CD4-positive, alpha-beta T cell treated with Interleukin-10 for 1 hour (primary cell): ENCODE measurements at places on chromosomes 16 and 17.

DNA sequence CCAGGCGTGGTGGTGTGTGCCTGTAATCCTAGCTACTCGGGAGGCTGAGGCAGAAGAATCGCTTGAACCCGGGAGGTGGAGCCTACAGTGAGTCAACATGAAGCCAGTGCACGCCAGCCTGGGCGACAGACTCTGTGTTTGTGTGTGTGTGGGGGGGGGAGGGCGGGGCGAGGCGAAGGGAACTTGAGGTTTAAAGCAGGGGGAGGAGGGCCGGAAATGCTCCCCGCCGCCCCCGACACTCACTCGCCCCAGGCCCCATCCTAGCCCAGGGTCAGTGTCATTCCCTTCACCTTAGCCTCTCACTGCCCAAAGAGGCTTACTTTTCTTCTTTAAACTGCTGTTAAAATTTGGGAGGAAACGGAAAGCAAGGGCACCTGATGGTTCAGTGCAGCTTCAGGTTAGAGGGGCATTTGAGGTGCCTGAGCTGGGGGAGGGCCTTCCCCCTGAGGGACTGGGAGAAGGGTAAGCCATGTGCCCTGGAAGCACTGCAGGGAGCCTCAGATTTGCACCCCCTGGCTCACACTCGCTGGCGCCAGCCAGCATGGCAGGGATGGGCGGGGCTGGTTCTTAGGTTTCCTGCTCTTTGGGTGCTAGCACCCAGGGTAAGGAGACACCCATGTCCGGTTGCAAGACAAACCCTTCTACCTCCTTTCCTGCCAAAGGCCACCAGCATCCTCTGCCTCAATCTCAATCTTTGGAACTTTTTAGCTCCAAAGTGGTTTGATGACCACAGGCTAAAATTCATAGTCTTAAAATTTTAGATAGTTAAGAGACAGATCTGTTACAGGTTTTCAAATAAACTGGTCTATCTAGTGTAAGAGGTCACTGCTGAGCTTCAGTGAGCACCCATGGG lies 2.2 kb upstream of the LIMD2 start:
- DNase-seq = peak; percentile 85

- DNase-seq = no peak
Observed at GRCh38 chr17:66834919-66835454, at the start of gene CACNG5. Gene CACNG5 (plus strand): TSS chr17:66835117. CDS start chr17:66877333, 42,216 bp downstream.

GRCh38 chr16:67726106-67727034 lies 7.3 kb upstream of the GFOD2 start:
- no peak for DNase-seq

DNA sequence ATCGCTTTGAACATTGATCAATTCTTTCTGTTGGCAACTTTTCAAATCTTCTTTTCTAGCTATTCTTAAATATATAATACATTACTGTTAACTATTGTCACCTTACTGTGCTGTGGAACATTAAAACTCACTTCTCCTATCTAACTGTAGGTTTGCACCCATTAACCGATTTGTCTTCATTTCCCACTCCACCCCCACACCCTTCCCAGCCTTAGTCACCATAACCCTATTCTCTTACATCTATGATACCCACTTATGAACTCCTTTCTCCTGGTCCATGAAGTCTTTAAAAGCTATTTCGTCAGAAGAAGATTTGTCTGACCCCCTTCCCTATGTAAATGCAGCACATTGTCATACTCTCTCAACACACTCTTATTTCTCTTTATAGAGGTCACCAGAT lies 993.4 kb upstream of the EEF2KMT start:
- DNase-seq = no peak

- DNase-seq = no peak
Observed at GRCh38 chr17:61144617-61145564, 254.8 kb upstream of the TBX2 start.

DNA sequence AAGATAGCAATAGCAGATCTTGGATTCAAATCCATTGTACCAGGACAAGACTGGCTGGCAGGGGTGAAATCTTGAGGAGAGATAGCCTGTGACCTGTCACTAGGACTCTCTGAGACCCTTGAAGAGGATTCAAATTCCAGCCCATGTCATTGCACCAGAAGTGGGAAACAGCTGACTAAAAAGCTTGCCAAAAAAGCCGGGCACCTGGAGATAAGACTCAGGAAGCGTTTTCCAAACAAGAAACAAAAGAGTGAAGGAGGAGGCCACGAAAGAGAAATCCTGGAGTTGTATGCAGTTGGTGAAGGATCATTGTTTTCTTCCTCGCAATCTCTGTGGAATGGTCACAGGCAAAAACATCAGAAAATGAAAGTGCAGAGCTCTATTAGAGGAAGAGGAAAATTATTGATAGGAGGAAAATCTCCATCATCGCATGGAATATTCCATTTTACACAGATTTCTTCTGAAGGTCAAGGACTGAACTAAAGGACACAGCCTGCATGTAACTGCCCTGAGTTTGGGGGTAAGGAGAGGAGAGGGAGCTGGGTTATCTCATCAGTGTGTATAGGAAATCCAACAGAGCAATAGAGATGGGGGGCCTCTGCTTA lies 9.0 kb upstream of the WSB1 start:
- DNase-seq = no peak

GRCh38 chr17:69960755-69961154 lies 114.3 kb upstream of the KCNJ16 start:
- DNase-seq = no peak

DNA sequence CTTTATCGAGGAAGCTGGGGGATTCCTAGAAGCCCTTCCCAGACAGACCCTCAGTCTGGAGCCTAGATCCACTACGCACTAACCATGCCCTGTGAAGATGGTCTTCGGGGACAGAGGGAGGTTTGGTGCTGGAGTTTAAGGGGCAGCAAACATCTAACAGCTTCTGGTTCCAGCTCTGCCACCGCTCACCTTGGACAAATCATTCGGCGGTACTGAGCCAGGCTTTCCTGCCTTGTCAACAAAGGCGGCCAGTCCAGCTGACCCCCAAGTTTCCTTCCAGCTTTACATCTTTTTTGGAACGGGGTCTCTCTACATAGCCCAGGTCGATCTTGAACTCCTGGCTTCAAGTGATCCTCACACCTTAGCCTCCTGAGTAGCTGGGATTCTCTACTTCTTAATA lies 369 bp upstream of the GJD3 start:
- no peak for DNase-seq
